Vagina (tissue), 2 donors: ENCODE measurements at places on chromosomes 4 and X. TPM values are rescaled to one million over a fixed set of nuclear protein-coding genes. Genes with fewer than 3 reads are reported as not detected.

- DNase-seq, result no peak
These were observed 227.7 kb downstream of the C4orf33 start for GRCh38 chr4:129323658-129324057.

DNA sequence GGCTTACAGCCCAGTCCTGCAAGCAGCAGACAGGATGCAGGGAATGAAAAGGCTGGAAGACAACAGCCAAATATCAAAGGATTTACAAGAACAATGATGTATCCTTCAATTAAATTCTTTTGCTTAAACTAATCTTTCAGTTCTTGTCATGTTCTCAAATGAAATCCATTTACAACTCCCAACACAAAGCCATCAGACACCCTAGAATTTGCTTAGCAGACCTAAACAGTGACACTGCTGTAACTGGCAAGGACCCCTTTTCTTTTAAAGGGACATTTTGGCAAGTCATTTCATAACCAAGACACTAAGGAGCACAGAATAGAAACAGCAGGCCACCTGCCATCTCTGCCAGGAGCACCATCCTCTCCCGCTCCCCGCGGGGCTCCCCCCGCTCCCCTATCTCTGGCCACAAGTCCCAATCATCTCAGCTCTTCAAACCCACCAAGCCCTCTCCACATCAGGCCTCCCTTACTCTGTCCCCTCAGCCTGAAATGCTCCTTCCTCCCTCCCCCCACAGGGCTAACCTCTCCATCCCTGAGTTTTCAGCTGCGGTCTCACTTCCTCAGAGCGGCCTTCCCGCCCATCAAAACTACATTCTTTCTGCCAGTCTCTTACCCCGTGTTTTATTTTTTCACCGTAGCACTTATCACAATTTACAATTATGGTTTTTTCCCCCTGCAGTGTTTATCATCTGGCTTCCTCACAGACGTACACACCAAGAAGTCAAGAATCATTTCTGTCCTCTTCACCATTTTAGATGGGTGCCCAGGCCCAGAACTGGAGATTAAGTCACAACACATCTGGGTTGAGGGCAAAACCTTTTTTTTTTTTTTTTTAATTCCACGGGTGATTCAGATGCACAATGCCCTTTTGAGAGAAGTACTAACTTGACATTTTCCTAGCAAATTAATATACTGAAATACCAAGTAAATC, 45.8 kb downstream of the TSPAN5 start:
- DNase-seq, result no peak

DNA sequence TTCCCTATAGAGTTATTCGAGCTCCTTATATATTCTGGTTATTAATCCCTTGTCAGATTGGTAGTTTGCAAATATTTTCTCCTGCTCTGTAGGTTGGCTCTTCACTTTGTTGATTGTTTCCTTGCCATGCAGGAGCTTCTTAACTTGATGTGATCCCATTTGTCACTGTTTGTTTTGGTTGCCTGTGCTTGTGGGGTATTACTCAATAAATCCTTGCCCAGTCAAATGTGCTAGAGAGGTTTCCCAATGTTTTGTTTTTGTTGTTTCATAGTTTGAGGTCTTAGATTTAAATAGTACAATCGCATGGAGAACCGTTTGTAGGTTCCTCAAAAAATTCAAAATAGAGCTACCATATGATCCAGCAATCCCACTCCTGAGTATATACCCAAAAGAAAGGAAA, 2.3 kb upstream of the SYTL5 start:
- no peak for DNase-seq

Gene DGAT2L6
- total RNA-seq, result not detected

Gene CXCL3
- not detected for total RNA-seq

Gene TMEM35A
- 5.4 TPM for total RNA-seq

Gene NUDT11
- total RNA-seq, result 1.5 TPM

Gene GLRA2
- not detected for total RNA-seq
